PC-3 (cell line): ENCODE measurements at places on chromosomes 7 and 10. TPM values are rescaled to one million over a fixed set of nuclear protein-coding genes. Genes with fewer than 3 reads are reported as not detected.

DNA sequence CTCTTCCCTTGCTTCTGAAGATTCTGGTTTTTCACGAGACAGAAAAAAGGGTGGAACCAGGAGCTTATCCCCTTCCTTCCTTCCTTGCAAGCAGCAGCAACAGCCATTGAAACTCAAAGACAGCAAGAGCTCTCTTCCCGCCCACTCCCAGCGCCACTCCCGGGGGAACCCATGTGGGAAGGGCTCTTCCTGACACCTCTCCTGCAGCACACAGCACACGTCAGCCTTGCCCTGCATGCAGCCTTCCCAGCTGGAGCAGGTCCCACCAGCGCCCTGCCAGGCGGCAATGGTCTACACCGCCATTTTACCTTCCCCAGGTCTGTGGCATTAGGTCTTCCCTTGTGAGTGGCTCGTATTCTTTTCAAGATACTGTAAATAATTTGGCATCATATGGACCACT, 161.8 kb downstream of the MGMT start:
- no peaks in the 10 kb centered on the region for H3K27me3 ChIP-seq
- H3K36me3 ChIP-seq, result no peaks in the 10 kb centered on the region
- no peaks in the 10 kb centered on the region for H3K4me1 ChIP-seq
- H3K27ac ChIP-seq, result no peak overlapping the region

GRCh38 chr10:89615824-89616223, 29.2 kb downstream of the PANK1 start:
- no peaks in the 10 kb centered on the region for H3K36me3 ChIP-seq
- no peaks in the 10 kb centered on the region for H3K4me1 ChIP-seq
- peak; percentile 1 for DNase-seq
- no peak overlapping the region for H3K27ac ChIP-seq
- H3K4me3 ChIP-seq, result no peak overlapping the region

- H3K4me3 ChIP-seq, result no peak overlapping the region
- peaks cover 86% of the 10 kb centered on the region for H3K27me3 ChIP-seq
- peak; percentile 62 for DNase-seq
- no peaks in the 10 kb centered on the region for H3K36me3 ChIP-seq
- H3K4me1 ChIP-seq, result no peaks in the 10 kb centered on the region
Measured at GRCh38 chr10:96395931-96396877, 37.4 kb upstream of the OPALIN start.

GRCh38 chr10:102644066-102644645, at the start of gene TRIM8:
Gene TRIM8 (plus strand): TSS chr10:102644479. CDS start chr10:102644618, 139 bp downstream.
- no peaks in the 10 kb centered on the region; the same call in 1 of the 2 replicates for H3K36me3 ChIP-seq
- H3K27ac ChIP-seq, result peak within 1 kb of the TSS; percentile 96
- peak; percentile 33 for DNase-seq
- H3K4me3 ChIP-seq, result peak within 1 kb of the TSS; percentile 92
- H3K4me1 ChIP-seq, result peaks cover 7% of the 10 kb centered on the region
- H3K27me3 ChIP-seq, result no peaks in the 10 kb centered on the region

DNA sequence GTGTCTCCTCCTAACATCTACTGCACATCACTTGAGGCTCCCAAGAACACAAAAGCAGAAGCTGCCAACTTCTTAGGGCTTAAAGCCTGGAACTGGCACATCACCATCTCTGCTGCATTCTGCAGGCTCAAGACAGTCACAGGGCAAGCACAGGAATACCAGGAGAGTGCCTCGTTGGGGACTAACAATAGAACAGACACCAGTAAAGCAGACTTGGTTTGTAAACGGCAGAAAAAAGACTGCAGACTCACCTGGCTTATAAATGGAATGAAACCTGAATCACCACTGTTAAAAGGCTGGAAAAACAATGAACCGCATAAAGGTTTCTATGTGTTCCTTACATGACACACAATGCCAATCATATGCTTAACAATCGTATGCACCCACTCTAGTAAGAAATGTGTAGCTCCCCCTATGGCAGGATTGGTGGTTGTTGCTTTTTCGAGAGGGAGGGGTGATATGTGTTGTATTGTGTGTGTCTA, 12.8 kb downstream of the RHEB start:
- no peaks in the 10 kb centered on the region for H3K36me3 ChIP-seq
- peak; percentile 54 for DNase-seq
- H3K4me3 ChIP-seq, result no peak overlapping the region
- no peaks in the 10 kb centered on the region for H3K27me3 ChIP-seq
- H3K4me1 ChIP-seq, result peaks cover 49% of the 10 kb centered on the region
- H3K27ac ChIP-seq, result peak overlapping the region; percentile 2; the same call in 1 of the 2 replicates

DNA sequence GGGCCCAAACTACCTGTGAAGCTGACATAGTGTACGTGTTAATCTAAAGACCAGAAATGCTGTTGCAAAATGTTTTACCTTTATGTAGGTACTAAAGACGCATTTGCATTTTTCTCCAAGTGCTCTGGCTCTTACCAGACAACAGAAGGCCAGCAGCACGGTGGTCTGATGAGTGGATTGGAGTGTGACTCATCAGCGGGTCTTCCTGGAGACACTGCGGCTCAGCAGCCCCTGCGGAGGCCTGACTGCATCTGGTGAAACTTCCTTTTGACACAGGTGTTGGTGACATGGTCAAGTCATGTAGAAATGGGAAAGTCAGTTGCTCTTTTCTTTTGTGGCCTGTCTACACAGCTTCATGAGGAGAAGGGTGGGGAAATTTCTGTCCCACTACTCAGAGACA, 723.6 kb downstream of the INHBA start:
- no peak for DNase-seq
- no peak overlapping the region for H3K27ac ChIP-seq
- H3K4me1 ChIP-seq, result peaks cover 13% of the 10 kb centered on the region; the same call in 1 of the 2 replicates
- H3K27me3 ChIP-seq, result no peaks in the 10 kb centered on the region
- no peak overlapping the region for H3K4me3 ChIP-seq

DNA sequence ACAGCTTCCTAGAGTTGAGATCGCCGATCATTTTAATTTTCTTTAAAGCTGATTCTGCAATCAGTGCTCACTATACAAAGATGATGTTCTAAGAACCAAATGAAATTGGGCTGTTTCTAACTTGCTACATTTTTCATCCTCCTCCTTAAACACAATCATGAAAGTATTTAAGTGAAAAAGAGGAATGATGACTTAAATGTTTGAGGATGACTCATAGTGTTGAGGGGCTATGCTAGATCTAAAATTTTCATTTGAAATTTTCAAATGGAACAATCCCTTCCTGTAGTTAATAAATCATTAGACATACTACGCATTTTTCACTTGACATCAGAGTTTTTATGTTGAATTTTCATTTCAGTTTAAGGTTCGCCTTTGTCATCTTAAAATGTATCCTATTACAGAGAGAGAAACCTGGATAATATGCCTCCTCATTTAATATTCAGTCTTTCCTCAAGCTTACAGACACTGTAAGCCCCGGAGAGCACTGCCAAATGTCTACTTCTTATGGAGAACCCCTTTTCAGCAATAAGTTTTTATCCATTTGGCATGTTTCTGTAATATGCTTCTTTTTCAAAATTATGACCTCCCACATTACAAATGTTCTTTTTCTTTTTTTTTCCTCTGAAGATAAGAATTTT, 499.6 kb downstream of the MAGI2 start:
- H3K4me1 ChIP-seq, result peaks cover 19% of the 10 kb centered on the region
- H3K4me3 ChIP-seq, result no peak overlapping the region
- no peak overlapping the region for H3K27ac ChIP-seq
- DNase-seq, result no peak
- H3K36me3 ChIP-seq, result no peaks in the 10 kb centered on the region
- H3K27me3 ChIP-seq, result no peaks in the 10 kb centered on the region

- no peak overlapping the region for H3K4me3 ChIP-seq
- no peak overlapping the region for H3K27ac ChIP-seq
- H3K27me3 ChIP-seq, result no peaks in the 10 kb centered on the region
- no peaks in the 10 kb centered on the region for H3K36me3 ChIP-seq
- DNase-seq, result no peak
Measured at GRCh38 chr10:116787053-116787659, 44.8 kb upstream of the HSPA12A start.

GRCh38 chr10:30984563-30985328, 46.9 kb downstream of the ZNF438 start:
- peak; percentile 59 for DNase-seq
- no peak overlapping the region for H3K4me3 ChIP-seq
- peak overlapping the region; percentile 82 for H3K27ac ChIP-seq
- H3K4me1 ChIP-seq, result peaks cover 34% of the 10 kb centered on the region
- H3K36me3 ChIP-seq, result no peaks in the 10 kb centered on the region

DNA sequence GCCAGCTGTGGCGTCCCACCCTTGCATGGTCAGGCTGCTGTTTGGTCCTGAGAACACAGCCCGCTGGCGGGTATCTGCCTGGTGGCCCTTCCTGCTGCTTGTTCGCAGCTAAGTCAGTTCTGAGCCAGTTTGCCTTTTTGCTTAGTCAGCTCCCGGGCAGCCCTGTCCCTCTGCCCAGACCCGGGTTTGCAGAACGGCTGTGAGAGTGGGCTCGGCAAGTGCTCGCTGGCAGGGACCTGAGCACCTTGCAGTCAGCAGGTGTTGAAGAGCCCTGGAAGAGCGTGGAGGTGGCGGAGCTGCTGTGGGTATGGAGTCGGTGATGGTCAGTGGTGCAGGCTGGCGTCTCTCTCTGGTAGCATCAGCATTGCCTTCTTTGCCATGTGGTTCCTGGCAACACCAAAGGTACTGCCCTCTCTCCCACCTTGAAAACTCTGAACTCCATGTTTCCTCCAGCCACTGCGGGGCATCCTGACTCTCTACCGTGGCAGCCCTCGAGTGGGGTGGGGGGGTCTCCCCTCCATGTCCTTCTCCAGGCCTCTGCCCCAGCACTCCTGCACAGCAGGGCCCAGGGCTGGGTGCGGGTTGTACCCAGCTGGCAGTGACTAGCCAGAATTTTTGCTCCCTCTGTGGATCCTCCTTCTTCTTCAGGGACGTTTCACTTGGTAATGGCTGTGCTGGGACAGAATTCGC, 4.6 kb downstream of the INPP5A start:
- H3K4me1 ChIP-seq, result peaks cover 28% of the 10 kb centered on the region
- DNase-seq, result no peak
- no peaks in the 10 kb centered on the region for H3K27me3 ChIP-seq
- H3K36me3 ChIP-seq, result no peaks in the 10 kb centered on the region
- H3K27ac ChIP-seq, result no peak overlapping the region
- no peak overlapping the region for H3K4me3 ChIP-seq

DNA sequence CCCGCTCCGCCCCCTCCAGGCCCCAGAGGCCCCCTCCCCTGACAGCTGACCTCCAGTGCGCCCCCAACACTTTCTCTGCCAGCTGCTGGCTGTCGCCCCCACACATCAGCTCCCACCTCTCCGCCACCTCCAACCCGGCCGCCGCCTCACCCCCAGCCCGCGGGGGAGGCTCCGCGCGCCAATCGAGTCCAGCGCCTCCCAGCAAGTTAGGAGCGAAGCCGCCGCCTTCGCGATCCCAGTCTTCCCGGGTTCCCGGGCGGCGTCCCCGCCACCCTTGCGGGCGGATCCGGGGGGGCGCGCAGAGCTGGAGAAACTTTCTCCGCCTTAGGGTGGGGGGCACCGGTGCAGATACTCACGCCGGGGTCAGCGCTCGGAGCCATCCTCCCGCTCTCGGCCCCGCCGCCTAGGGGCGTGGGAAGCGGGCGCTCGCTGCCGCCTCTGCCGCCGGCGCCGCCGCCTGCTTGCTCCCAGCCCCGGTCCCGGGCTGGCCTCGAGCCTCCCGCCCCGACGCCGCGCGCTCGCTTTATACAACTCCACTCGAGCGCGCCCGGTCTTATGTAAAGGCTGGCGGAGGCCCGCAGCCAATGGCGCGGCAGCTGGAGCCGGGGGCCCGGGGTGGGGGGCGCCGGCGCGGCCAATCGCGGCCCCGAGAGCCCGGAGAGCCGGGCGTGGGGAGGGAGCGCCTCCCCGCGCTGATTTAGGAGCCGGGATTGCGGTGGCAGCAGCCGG, at the start of gene CRTAC1:
Gene CRTAC1 (minus strand): TSS at position 529 of the 729 bp plus-strand sequence. CDS start 149 bp downstream, at position 380.
- DNase-seq, result no peak

- no peaks in the 10 kb centered on the region for H3K36me3 ChIP-seq
- H3K27me3 ChIP-seq, result no peaks in the 10 kb centered on the region
- peaks cover 17% of the 10 kb centered on the region for H3K4me1 ChIP-seq
- H3K27ac ChIP-seq, result peak overlapping the region; percentile 96
Measured at GRCh38 chr10:5488272-5489161, 10.9 kb downstream of the CALML5 start.

DNA sequence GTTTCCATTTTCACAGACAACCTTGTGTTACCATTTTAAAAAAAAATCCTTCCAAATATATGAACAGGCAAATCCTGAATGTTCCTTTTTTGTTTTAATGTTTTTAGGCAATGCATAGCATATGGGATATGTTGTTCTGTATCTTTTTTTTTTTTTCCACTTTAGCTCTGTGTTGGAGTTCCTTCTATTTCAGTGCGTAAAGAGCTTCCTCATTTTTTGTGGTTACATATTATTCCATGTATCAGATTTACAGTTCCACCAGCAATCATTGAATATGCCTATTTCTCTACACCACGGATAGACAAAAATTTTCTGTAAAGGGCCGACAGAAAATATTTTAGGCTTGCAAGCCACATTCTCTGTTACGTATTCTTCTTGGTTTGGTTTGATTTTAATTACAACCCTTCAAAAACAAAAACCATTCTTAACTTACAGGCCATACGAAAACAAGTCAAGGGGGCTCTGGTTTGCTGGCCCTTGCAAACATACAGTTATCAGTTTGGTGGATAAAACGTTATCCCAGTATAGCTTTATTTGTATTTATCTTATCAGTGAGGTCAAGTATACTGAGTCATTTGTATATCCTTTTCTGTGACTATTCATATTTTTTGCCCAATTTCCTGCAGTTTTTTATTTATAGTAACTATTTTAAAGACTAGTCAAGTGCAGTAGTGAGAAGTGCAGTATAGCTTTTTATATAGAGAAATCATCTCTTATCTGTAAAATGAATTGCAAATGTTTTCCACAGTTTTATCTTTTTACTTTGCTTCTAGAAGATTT, 55.7 kb downstream of the RALA start:
- H3K27me3 ChIP-seq, result no peaks in the 10 kb centered on the region
- H3K27ac ChIP-seq, result no peak overlapping the region
- H3K4me3 ChIP-seq, result no peak overlapping the region
- no peak for DNase-seq

The ZNF488 gene
- total RNA-seq, result 1.7 and 2.1 TPM in 2 replicates

The TMEM184A gene
- 23.1 and 31.3 TPM in 2 replicates for total RNA-seq

The RSPH10B gene
- not detected in 2 replicates for total RNA-seq

The SLC26A3 gene
- total RNA-seq, result not detected in 2 replicates

The ESYT2 gene
- 76.1 and 78.0 TPM in 2 replicates for total RNA-seq

The SPAG6 gene
- total RNA-seq, result 0.04 and 0.12 TPM in 2 replicates

The PIK3CG gene
- not detected in 2 replicates for total RNA-seq

The BMI1 gene
- 119 and 124 TPM in 2 replicates for total RNA-seq

The RAB18 gene
- 14.9 and 32.0 TPM in 2 replicates for total RNA-seq

The PRF1 gene
- total RNA-seq, result not detected in 2 replicates

The OR2A7 gene
- total RNA-seq, result 0.69 TPM in 2 replicates

The OGDHL gene
- 2.0 and 2.6 TPM in 2 replicates for total RNA-seq

The TACR2 gene
- 0.40 TPM in 1 of 2 replicates, not detected in the other for total RNA-seq

The CRYGN gene
- total RNA-seq, result 0.11 TPM in 1 of 2 replicates, not detected in the other

The NODAL gene
- total RNA-seq, result not detected in 2 replicates

The RET gene
- not detected in 2 replicates for total RNA-seq
